ENCODE measurements at places on chromosomes 1 and 21. TPM values are rescaled to one million over a fixed set of nuclear protein-coding genes. Genes with fewer than 3 reads are reported as not detected.

GRCh38 chr1:165570078-165570477 is 26.3 kb downstream of the LRRC52 start:
- DNase-seq, result no peak

CD5L gene
- total RNA-seq, result not detected

- no peak for DNase-seq
Measured at GRCh38 chr21:38819719-38820159, 14.0 kb downstream of the ETS2 start.

DNA sequence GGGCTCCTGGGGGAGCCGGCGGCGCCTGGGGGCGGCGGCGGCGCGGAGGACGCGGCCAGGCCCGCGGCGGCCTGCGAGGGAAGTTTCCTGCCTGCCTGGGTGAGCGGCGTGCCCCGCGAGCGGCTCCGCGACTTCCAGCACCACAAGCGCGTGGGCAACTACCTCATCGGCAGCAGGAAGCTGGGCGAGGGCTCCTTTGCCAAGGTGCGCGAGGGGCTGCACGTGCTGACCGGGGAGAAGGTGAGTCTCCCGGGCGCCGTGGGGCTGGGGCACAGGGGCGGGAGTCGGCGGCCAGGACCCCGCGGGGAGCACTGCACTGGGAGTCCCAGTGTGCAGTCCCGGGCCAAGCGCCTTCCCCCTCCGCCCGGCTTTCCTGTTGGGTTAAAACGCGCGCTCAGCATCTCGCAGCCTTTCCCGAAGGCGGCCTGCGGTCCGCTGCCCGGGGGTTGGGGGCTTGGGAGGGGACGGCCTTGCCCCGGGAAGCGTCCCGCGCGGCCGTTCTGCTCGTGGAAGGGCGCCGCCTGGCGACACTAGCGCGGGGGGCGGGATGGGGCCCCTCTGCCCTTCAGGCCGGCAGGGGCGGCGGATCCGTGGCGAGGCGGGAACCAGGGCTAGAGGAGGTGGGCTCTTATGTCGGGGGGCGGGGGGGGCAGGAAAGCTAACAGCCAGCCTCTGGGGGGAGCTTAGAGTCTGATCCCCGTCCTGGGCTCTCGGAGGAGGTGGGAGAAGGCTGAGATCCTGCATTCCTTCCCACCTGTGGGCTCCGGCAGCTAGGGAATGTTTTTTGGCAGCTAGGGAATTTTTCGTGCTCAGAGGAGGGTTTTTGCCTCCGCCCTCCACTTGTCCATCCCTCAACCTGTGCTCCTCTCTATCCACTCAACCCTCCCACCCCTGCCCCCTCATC is 1.1 kb downstream of the HUNK start:
- DNase-seq, result peak; percentile 9

Data from CD4-positive, alpha-beta memory T cell (primary cell).